Karpas-422 (cell line): ENCODE measurements at places on chromosomes 7 and 10. TPM values are rescaled to one million over a fixed set of nuclear protein-coding genes. Genes with fewer than 3 reads are reported as not detected.
A peak's percentile ranks its signal among the peaks of the same experiment; 100 is the strongest.

DNA sequence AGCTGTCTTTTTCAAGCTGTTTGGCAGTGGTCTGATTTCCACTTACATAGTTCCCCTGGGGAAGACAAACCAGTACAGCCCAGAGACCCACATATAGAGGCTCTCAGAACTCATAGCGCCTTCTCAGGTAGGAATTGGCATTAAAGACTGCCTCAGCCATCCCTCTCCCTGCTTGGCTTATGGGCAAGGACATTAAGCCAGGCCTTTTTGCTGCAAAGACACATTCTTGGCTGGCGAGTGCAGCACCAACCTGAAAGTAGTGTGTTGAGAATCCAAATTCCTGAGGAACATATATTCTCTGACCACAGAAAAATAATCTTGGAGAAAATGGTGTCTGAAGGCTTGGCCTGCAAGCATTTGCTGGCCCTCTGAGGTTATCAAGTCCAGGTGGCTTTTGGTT, 39.2 kb upstream of the HPS1 start:
- no peak overlapping the region for H3K27ac ChIP-seq
- no peaks in the 10 kb centered on the region for H3K36me3 ChIP-seq
- H3K27me3 ChIP-seq = no peaks in the 10 kb centered on the region
- DNase-seq = no peak

GRCh38 chr7:3980300-3980643, 679.2 kb downstream of the SDK1 start:
- no peak overlapping the region for H3K27ac ChIP-seq
- no peak for DNase-seq
- no peaks in the 10 kb centered on the region for H3K36me3 ChIP-seq
- H3K27me3 ChIP-seq = no peaks in the 10 kb centered on the region

DNA sequence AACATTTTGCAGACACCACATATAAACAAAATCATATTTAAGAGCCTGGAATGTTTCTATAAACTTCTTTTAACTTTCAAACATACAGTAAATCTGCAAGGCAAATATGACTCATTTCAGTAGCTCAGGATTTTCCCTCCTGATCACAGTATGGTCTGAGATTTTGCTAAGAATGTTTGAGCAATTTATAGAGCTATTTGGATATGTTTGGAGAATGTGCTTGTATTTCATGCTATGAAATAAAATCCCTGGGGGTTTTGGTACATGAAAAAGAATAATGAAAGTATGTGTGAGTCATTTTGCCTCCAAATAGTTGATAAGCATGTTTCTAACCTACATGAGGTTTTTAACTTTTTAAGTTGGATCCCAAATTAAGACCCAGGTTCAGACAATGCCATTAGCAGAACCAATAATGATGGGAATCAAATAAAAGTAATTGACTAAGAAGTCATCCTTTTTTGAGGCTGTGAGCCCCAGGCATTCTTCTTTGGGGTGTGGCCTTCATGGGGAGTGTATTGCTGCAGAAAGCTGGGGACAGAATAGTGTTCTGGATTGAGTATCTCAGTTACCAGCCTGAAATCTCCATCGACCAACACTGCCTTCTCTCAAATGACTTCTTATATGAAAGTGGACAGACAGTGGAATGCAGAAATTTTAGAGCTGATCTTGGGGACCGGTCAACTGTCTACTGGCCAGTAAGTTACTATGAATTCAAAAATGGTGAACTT, 66.1 kb upstream of the AGBL3 start:
- no peaks in the 10 kb centered on the region for H3K36me3 ChIP-seq
- no peak for DNase-seq
- no peaks in the 10 kb centered on the region for H3K27me3 ChIP-seq
- no peak overlapping the region for H3K4me3 ChIP-seq
- no peak overlapping the region for H3K27ac ChIP-seq
- no peaks in the 10 kb centered on the region for H3K4me1 ChIP-seq

GRCh38 chr10:26690731-26691475, 6.6 kb upstream of the PDSS1 start:
- no peak for DNase-seq
- no peaks in the 10 kb centered on the region for H3K36me3 ChIP-seq
- peaks cover 6% of the 10 kb centered on the region for H3K4me1 ChIP-seq

GRCh38 chr10:77643795-77644468, 6.3 kb upstream of the KCNMA1 start:
- H3K27ac ChIP-seq = no peak overlapping the region
- H3K27me3 ChIP-seq = peaks cover 3% of the 10 kb centered on the region; the same call in 1 of the 2 replicates
- H3K4me1 ChIP-seq = peaks cover 11% of the 10 kb centered on the region
- peak; percentile 90 for DNase-seq
- no peak overlapping the region for H3K4me3 ChIP-seq
- no peaks in the 10 kb centered on the region for H3K36me3 ChIP-seq

DNA sequence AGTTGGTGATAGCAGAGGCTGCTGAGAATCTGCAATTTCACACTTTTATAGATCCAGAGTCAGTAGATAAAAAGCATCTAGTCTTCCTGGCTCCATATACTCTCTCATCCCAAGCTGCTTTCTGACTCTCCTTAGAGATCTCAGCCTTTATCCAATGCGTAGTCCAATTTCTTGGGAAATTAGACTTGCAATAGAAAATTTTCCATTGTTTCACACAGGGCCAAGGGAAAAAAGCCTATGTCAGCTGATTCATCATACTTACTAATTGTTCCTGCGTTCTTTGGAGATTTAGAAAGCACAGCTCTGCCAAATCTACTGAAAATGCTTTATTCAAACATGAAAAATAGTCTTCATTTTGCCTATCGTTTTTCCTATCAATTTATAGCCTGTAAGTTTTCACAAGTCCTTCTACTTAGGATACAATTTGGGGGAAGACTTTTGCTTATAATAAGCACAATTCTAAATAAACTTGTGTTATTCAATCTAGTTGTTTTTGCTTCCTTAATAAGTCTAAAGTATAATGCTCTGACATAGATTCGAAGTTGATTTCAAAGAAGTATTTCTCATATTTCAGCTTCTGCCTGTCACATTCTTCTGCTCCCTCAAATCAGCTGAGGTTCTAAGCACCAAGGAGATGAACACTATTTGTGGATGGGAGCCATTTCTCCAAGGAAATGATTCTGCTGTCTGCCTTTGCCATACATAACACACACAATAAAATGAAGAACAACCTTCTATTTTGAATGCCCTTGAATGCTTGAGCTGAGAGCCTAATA, 165.4 kb downstream of the ADAM12 start:
- H3K4me1 ChIP-seq = no peaks in the 10 kb centered on the region
- no peak overlapping the region for H3K27ac ChIP-seq
- no peak for DNase-seq
- no peaks in the 10 kb centered on the region for H3K36me3 ChIP-seq

Gene SLC26A4
- 0.04 and 0.19 TPM in 2 replicates for total RNA-seq

Gene TLL2
- total RNA-seq = not detected in 2 replicates

Gene NEBL
- total RNA-seq = not detected in 2 replicates

Gene FAM180A
- not detected in 2 replicates for total RNA-seq

Gene FIGNL1
- total RNA-seq = 20.9 and 27.8 TPM in 2 replicates

Gene CALN1
- not detected in 2 replicates for total RNA-seq

Gene PKD2L1
- 0.07 and 0.25 TPM in 2 replicates for total RNA-seq
